ENCODE measurements at places on chromosomes 2 and 18.
A peak's percentile ranks its signal among the peaks of the same experiment; 100 is the strongest.

DNA sequence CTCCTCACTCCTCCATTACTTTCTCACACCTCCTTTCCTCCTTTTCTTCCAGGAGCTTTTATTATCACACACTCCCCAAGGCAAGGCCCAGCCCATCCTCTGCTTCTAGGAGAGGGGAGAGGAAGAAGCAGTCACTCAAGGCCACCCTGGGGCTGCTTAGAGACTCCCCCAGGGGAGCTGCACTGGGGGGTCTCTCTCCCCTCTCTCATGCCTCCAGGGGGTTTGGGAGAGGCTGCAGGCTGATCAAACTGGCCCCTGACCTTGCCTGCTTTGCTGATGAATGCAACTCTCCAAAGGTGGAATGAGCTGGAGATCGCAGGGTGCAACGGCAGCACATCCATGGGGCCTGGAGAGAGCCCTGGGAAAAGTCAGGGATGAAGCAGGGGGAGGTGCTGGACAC, 216.9 kb downstream of the CELF4 start:
- H3K4me3 ChIP-seq = no peak overlapping the region
- H3K27me3 ChIP-seq = peaks cover 52% of the 10 kb centered on the region
- no peak for DNase-seq
- no peaks in the 10 kb centered on the region for H3K36me3 ChIP-seq
- no peak overlapping the region for H3K27ac ChIP-seq

- H3K4me1 ChIP-seq = no peaks in the 10 kb centered on the region
- no peak for DNase-seq
- no peaks in the 10 kb centered on the region for H3K27me3 ChIP-seq
Observed at GRCh38 chr2:228938629-228939028, 332.5 kb downstream of the PID1 start.

- DNase-seq = no peak
- peak overlapping the region; percentile 90 for H3K27ac ChIP-seq
- H3K4me1 ChIP-seq = peaks cover 56% of the 10 kb centered on the region
Observed at GRCh38 chr2:63741884-63742579, 99.7 kb upstream of the UGP2 start.

DNA sequence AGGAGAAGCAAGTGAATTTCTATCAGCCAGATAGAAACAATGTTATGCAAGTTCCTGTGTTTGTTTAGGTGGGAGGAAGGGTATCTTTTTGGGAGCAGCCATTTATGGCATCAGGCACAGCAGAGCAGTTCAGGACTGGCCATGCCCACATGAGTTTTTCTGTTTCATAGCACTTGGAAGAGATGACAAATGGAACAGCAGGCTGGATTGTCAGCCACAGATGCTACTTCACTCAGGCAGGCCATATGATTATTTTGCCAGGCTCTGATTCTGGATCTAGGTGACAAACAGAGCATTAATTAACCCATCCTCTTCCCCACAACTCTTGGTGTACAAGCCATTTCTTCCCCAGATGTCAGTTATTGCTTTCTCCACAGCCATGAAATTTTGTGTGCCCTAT, 63.8 kb downstream of the GALNT13 start:
- no peak for DNase-seq
- H3K4me3 ChIP-seq = no peak overlapping the region
- H3K36me3 ChIP-seq = peaks cover 1% of the 10 kb centered on the region
- H3K27ac ChIP-seq = no peak overlapping the region
- H3K27me3 ChIP-seq = no peaks in the 10 kb centered on the region

- H3K27ac ChIP-seq = peak overlapping the region; percentile 17
- no peaks in the 10 kb centered on the region for H3K27me3 ChIP-seq
- H3K36me3 ChIP-seq = no peaks in the 10 kb centered on the region
Observed at GRCh38 chr2:56713161-56713676, 529.4 kb downstream of the CCDC85A start.

GRCh38 chr2:229920011-229920641, 1.7 kb downstream of the TRIP12 start:
- H3K27ac ChIP-seq = peak overlapping the region; percentile 99
- DNase-seq = no peak
- H3K4me3 ChIP-seq = peak overlapping the region; percentile 99
- H3K36me3 ChIP-seq = peaks cover 12% of the 10 kb centered on the region
- H3K27me3 ChIP-seq = peaks cover 1% of the 10 kb centered on the region
